Smooth muscle cell of the coronary artery (primary cell): ENCODE measurements at places on chromosomes 12 and 14. TPM values are rescaled to one million over a fixed set of nuclear protein-coding genes. Genes with fewer than 3 reads are reported as not detected.

CLEC2D gene
- total RNA-seq: 0.60 and 2.5 TPM in 2 replicates

GPR137C gene
- total RNA-seq: 0.23 and 0.68 TPM in 2 replicates

SOX5 gene
- total RNA-seq: 0.15 and 0.59 TPM in 2 replicates

SLC6A15 gene
- 0.08 and 12.2 TPM in 2 replicates for total RNA-seq

KRT83 gene
- not detected in 2 replicates for total RNA-seq

LIN7A gene
- total RNA-seq: 1.5 and 2.5 TPM in 2 replicates

WSCD2 gene
- total RNA-seq: not detected in 2 replicates

MYH6 gene
- total RNA-seq: under 0.01 TPM in 1 of 2 replicates, not detected in the other

AQP5 gene
- 0.60 and 0.82 TPM in 2 replicates for total RNA-seq

MYO1H gene
- total RNA-seq: not detected in 2 replicates

ADGRD1 gene
- total RNA-seq: 0.15 and 37.2 TPM in 2 replicates

TAS2R42 gene
- not detected in 2 replicates for total RNA-seq

HOXC5 gene
- 0.12 TPM in 1 of 2 replicates, not detected in the other for total RNA-seq

CYP46A1 gene
- total RNA-seq: 0.08 and 0.59 TPM in 2 replicates

OR4N2 gene
- total RNA-seq: not detected in 2 replicates

MNAT1 gene
- 11.9 and 38.7 TPM in 2 replicates for total RNA-seq

DAO gene
- total RNA-seq: under 0.01 TPM in 1 of 2 replicates, not detected in the other

CRIP2 gene
- total RNA-seq: 20.5 and 148 TPM in 2 replicates

PARPBP gene
- total RNA-seq: 2.1 and 4.4 TPM in 2 replicates

ALDH1L2 gene
- 20.4 and 40.1 TPM in 2 replicates for total RNA-seq

PTHLH gene
- 0.83 and 2.0 TPM in 2 replicates for total RNA-seq

FOXN4 gene
- not detected in 2 replicates for total RNA-seq

INTS13 gene
- 23.5 and 28.6 TPM in 2 replicates for total RNA-seq

PDZRN4 gene
- total RNA-seq: 1.1 TPM in 1 of 2 replicates, not detected in the other

TAS2R30 gene
- 2.0 and 3.0 TPM in 2 replicates for total RNA-seq

HOXC13 gene
- not detected in 2 replicates for total RNA-seq

TAS2R19 gene
- 4.1 and 4.3 TPM in 2 replicates for total RNA-seq

FOXG1 gene
- under 0.01 TPM in 1 of 2 replicates, not detected in the other for total RNA-seq

KLRC4 gene
- not detected in 2 replicates for total RNA-seq

WNT5B gene
- 2.9 and 28.5 TPM in 2 replicates for total RNA-seq

GARIN6 gene
- total RNA-seq: not detected in 2 replicates

AKAP3 gene
- total RNA-seq: 0.38 and 1.1 TPM in 2 replicates

NANOG gene
- total RNA-seq: not detected in 2 replicates

SERPINA9 gene
- total RNA-seq: not detected in 2 replicates

MYH7 gene
- 1.1 TPM in 1 of 2 replicates, not detected in the other for total RNA-seq

ZNF84 gene
- total RNA-seq: 19.2 and 23.3 TPM in 2 replicates

STAT2 gene
- 164 and 272 TPM in 2 replicates for total RNA-seq

BCL2L14 gene
- not detected in 2 replicates for total RNA-seq

HCAR3 gene
- total RNA-seq: not detected in 2 replicates

SLC41A2 gene
- 6.7 and 20.2 TPM in 2 replicates for total RNA-seq

OTX2 gene
- not detected in 2 replicates for total RNA-seq

FAM90A1 gene
- total RNA-seq: 0.35 TPM in 1 of 2 replicates, not detected in the other

NPFF gene
- not detected in 2 replicates for total RNA-seq

NOS1 gene
- not detected in 2 replicates for total RNA-seq

GLI1 gene
- total RNA-seq: 0.23 and 0.38 TPM in 2 replicates

IQSEC3 gene
- 0.35 TPM in 1 of 2 replicates, not detected in the other for total RNA-seq

CLEC4E gene
- total RNA-seq: not detected in 2 replicates

CLEC9A gene
- not detected in 2 replicates for total RNA-seq

AHSA1 gene
- total RNA-seq: 107 and 193 TPM in 2 replicates
